8988T (cell line): ENCODE measurements at places on chromosomes 16 and 17.

- DNase-seq = peak; percentile 79
Observed at GRCh38 chr17:17784657-17785267, 52.0 kb downstream of the SREBF1 start.

GRCh38 chr17:8964801-8965393, 610 bp downstream of the PIK3R5 start:
- DNase-seq = no peak

DNA sequence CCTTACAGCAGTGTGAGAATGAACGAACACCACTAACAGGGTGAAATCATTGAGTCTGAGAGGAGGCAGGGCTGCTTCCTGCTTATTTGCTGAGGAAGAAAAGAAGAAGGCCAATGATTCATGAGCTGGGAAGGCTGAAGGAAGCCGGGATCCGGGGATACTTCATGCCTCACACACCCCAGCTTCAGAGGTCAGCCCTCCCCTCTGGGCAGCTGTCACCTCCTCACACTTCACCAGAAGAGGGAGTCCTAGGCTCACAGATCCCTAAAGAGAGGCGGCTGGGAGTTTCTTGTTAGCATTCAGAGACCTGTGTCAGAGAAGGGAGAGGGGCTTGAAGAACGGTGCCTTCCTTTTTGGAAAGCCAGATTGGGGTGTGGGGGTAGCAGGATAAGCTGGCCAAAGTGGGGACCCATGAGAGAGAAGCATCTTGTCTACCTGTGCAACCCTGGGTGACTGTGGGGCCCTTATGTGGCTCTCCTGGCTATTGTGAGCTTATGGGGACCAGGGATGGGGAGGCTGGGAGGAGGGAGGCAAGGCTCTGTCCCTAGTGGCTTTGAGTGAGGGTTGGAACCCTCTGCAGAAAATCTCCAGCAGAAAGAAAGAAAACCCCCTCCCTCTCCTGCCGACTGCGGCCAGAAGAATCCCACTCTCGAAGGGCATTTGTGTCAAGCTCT, 94.6 kb downstream of the RGS9 start:
- peak; percentile 74 for DNase-seq

GRCh38 chr17:35774499-35774898, 13.8 kb downstream of the C17orf50 start:
- no peak for DNase-seq

GRCh38 chr16:85931596-85932402, 32.8 kb downstream of the IRF8 start:
- DNase-seq = peak; percentile 61

DNA sequence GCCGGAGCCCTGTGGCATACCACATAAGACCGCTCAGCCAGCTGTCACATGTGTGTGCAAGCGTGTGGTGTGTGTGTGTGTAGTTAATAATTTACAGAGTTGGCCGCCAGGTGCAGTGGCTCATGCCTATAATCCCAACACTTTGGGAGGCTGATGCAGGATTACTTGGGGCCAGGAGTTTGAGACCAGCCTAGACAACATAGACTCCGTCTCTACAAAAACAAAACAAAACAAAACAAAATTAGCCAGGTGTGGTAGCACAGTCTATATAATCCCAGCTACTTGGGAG, 20.4 kb downstream of the SOCS1 start:
- no peak for DNase-seq

GRCh38 chr16:62190426-62190825, 154.2 kb upstream of the CDH8 start:
- DNase-seq = no peak

GRCh38 chr16:8686031-8686621, 11.7 kb downstream of the ABAT start:
- no peak for DNase-seq

- DNase-seq = no peak
Observed at GRCh38 chr17:73749337-73749823, 105.1 kb upstream of the SDK2 start.

DNA sequence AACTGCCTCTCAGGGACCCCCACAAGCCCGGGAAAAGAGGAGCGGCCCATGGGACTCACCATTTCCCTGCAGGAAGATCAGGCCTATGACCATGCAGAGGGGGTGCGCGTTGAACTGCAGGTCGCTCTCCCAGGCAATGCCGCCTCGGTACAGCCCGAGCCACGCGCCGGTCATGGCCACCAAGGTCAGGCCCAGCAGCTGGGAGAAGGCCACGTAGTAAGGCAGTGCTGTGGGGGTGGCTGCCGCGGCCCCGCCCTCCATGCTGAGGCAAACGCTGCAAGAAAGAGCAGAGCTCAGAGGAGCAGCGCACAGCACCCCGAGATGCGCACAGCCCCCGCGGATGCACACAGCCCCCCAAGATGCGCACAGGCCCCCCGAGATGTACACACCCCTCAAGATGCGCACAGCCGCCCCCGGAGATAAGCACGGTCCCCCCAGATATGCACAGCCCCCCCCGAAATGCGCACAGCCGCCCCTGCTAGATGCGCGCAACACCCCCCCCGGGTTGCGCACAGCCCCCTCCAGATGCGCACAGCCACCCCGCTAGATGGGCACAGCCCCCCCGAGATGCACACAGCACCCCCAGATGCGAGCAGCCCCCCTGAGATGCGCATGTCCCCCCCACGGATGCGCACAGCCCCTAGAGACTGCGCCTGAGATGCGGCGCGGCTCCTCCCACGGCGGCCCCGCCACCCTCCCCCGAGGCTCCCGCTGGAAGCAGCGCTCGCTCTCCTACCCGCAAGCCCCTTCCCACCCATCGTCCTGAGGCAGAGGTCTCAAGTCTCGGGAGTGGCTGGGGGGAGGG, 8.6 kb downstream of the CYB561 start:
- no peak for DNase-seq

GRCh38 chr16:76835339-76835738, 355.7 kb upstream of the MON1B start:
- DNase-seq = no peak

- DNase-seq = no peak
Observed at GRCh38 chr16:58815181-58815888, 81.2 kb upstream of the GOT2 start.

DNA sequence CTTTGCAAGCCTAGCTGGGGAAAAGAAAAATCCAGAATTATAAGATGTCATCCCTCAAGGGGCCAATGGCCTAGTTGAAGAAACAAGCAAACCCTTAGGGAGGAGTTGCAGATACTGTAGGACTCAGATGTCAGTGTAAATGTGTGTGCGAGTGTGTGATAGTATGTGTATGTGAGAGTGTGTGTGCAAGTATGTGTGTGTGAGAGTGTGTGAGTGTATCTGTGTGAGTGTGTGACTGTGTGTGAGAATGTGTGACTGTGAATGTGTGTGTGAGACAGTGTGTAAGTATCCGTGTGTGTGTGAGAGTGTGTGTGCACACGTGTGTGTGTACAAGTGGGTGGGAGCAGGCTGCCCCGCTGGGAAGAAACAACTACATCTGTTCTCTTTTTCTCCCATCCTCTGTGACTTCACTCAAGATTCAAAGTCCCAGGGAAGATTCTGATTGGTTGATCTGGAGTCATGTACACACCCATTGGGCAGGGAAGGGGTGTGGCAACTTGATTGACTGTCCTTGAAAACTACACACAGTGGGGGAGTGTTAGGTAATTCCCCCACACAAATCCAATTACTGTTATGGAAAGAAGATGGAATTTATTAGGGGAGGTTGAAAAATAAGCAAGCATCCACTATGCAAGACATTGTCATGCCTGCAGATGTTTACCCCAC, 40.7 kb downstream of the IRX3 start:
- no peak for DNase-seq

- no peak for DNase-seq
Observed at GRCh38 chr16:17305694-17306093, 165.1 kb downstream of the XYLT1 start.

GRCh38 chr17:79945591-79946255, 89.9 kb downstream of the TBC1D16 start:
- DNase-seq = peak; percentile 1

DNA sequence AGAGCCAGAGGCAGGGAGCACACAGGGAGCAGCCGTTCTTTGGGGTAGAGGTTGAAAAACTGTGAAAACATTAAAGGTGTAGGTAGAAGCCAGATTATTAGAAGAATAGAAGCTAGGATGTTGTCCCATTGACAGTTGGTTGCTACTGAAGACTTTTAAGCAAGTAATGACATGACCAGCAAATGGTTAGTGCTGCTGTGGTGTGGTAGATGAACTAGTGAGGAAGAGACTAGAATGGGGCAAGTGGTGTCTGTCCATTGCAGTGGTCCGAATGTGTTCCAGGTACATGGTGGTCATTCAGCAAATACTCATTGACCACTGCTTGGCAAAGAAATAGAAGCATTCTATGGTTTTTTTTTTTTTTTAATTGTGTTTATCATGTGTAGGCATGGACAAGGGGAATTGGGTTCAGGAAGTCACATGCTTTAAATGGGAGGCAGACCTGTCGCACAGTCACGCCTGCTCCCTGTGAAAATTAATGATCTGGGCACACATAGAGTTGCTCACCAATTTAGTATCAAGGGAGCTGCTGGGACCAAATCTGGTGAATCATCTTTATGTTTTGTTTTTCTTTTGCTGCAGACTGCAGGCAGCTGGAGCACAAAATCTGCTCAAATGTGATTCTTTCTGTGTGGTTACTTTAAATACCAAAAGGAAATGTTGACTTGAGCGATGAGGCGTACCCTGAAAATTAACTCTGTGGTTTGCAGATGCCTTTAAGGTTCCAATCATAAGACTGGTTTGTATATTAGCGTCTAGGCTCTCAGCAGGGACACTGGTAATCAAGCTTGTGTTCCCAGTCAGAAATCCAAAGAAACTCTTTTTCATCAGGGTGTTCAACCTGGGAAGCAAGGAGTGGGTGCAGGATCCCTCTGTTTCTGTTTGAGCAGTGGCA, 30.7 kb downstream of the YPEL2 start:
- no peak for DNase-seq

GRCh38 chr17:69246726-69247375, 18.2 kb upstream of the ABCA10 start:
- no peak for DNase-seq

DNA sequence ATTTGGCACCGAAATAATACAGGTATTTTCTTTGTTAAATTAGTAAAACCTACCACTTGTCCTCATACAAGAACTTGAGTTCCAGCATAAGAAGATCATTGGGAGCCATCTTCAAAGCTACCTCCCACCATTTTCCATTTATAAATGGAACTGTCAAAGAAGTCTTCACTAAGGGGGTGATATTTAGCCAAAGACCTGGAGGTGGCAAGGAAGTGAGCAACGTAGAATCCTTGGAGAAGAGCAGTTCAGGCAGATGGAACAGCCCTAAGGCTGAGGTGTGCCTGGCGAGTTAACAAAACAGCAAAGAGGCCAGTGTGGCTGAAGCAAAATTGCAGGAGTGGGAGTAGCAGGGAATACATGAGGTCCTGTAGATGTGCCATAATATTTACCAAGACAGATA, 1.8 kb downstream of the KCNJ16 start:
- no peak for DNase-seq

- DNase-seq = peak; percentile 11
Observed at GRCh38 chr17:10879190-10879836, 41.4 kb upstream of the PIRT start.

DNA sequence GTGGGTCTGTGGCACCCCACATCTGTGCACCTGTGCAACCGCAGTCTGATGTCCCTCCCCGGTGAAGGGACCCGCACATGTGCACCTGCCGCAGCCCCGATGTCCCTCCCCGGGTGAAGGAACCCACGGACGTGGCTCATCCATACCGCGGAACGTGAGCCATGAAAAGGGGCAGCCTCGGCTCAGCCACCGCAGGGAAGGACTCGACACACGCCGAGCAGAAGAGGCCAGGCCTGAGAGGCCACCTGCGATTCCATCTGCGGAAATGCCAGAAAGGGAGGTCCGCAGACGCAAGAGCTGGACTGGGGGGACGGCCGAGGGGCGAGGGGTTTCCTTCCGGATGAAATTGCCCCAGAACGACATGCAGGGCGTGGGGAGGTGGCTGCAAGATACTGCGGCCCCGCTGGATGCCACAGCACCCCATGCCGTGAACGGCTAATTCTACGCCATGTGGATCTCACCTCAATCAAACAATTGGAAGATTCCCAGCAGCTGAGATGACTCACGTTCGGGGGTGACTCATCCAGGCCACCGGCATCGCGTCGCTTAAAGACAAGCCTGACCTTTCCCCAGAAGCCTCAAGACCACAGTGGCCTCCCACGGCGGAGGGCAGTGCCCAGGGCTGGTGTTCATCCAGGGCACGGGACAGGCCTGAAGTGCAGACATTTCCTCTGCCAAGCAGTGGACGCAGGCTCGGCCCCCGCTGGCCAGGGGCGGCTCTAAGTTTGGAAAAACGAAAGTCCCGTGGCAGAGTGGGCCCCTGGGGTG, 21.0 kb downstream of the SOX8 start:
- peak; percentile 77 for DNase-seq

DNA sequence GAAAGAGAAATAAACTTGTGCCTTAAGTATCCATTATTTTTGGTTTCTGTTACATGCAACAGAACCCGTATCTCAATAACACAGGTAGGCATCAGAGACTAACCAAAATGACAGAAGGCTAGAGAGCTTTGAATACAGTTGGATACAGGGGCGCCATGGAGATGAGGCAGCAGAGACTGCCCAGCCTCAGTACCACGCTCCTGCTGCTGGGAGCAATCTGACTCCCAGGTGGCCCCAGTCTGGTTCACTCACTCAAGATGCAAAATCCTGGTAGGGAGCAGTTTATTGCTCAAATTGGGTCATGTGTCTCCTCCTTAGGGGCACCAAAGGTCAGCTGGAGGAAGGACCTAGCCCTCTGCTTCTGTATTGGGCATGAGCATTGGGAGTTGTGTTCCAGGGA, 218.9 kb downstream of the USP22 start:
- no peak for DNase-seq

GRCh38 chr17:81349397-81350319, 45.6 kb upstream of the BAHCC1 start:
- DNase-seq = no peak

DNA sequence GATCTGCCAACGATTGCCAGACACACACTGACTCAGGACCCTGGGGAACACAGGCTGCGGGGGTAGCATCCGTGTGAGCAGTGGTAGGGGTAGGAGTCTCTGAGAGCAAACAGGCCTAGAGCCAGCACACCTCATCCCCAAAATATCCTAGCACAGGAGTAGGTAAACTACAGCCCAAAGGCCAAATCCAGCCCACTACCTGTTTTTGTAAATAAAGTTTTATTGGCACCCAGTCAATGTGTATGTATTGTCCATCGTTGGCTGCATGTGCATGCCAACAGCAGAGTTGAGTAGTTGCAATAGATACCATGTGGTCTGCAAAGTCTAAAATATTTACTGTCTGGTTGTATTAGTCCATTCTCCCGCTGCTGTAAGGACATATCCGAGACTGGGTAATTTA, 55.5 kb upstream of the GPRC5B start:
- DNase-seq = no peak
